GM19239 (cell line): ENCODE measurements at places on chromosomes 4 and X.

DNA sequence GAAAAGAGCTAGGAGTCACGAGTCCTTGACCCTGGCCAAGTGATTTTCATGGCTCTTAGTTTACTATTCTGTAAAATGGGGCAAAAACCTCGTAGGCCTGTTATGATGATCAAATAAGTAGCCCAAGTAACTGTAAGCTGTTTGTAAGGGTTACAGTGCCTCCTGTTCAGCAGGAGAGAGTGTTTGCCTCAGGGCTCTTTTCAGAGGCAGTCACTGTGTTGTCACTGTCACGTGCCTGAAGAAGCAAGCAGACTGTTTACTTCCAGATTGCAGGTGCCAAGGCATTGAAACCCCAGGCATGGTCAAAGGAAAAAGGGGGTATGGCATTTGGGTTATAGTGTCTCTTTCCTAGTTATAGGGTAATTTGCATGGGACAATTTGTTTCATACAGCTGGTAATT lies 4.5 kb downstream of the RAB39B start:
- no peak for DNase-seq

DNA sequence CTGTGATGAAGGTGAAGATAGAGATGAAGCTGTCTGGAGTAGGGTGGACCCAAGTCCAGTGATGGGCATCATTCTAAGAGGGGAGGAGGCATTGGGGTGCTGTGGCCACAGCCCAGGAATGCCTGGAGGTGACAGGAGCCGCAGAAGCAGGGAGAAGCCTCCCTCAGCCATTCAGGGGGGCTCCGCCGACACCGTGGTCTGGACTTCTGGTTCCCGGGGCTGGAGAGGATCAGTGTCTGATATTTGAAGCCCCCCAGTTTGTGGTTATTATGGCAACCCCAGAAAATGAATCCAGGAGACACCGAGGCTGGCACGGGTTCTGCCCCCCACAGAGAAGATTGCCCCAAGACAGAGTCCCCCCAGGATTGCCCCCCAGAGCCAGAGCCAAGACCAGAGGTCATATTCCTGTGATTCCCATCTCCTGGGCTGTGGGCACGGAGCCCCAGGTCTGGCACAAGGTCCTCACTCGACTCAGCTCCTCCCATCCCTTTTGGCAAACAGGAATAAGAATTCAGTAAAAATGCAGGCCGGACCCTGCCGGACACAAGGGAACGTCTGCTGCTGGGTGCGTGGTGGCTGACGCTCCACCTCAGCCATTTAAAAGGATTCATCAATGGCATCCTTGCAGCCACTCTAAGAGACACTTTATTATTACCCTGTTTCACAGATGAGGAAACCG lies 116.6 kb downstream of the CPZ start:
- DNase-seq: no peak

GRCh38 chr4:2937986-2938385 lies 25.2 kb downstream of the NOP14 start:
- no peak for DNase-seq

DNA sequence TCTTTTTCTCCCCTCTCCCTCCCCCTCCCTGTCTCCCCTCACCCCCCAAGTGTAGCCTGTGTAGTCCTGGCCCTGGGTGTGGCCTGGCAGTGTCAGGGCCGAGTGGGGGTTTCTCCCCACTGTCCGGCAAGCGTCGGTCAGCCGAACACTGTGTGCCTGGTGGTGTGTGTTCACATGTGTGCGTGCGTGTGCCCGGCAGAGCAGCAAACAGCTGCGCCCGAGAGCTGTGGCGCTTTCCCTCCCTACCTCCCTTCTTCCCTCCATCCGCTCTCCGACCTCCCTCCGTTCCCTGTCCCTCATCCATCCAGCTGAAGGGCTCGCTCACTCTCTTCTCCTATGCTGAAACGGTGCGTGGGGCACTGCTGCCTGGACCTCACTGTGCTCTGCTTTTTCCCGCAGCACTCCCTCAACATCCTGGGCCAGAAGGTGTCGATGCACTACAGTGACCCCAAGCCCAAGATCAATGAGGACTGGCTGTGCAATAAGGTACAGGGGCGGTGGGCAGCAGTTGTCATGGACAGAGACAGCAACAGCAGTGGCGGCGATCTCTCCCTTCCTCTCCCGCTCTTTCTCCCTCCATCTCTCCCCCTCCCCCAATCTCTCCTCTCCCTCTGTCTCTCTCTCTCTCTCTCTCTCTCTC lies 17.4 kb upstream of the UBA1 start:
- no peak for DNase-seq

DNA sequence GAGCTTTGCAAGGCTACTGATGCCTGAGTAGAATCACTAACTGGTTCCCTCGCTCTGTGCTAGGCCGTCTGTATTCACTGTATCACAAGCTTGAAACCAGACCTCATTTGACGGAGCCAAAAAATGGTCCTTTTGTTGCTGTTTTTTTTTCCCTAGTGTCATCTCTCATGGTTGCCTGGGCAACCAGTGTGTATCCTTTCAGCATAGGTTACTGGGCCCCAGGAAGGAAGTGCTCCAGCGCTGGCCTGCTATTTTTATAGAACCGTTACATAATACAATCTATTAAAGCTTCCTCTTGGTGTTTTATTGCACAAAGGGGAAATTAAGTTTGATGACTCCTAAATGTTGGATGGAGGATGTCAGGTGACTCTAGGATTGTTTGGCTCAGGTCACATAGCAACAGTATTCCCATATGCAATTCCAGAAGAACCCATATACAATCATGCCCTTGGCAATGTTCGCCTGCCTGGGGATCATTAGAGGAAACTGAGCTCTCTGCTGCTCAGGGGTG lies 220.4 kb downstream of the SPRY1 start:
- DNase-seq: no peak

- DNase-seq: no peak
Observed at GRCh38 chr4:107546638-107547037, 173.4 kb downstream of the PAPSS1 start.

- DNase-seq: no peak
Observed at GRCh38 chrX:10054396-10054795, 87.2 kb downstream of the CLDN34 start.

DNA sequence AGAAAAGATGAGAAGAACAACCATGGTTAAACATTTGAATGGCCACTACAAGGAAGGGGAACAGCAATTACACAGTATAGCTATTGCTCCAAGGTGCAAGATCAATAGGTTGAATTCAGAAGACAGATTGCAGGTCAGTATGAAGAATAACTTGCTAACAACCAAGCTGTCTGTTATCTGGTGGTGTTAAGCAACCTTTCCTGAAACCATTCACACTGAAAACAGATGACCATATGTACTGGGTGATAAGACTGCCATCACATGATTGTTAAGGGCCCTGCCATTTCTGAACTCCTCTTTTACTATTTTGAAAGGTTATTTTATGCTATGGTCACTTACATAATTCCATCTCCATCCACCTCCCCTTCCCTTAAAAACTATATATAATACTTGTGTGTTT lies 6.8 kb downstream of the GABRA3 start:
- DNase-seq: no peak

DNA sequence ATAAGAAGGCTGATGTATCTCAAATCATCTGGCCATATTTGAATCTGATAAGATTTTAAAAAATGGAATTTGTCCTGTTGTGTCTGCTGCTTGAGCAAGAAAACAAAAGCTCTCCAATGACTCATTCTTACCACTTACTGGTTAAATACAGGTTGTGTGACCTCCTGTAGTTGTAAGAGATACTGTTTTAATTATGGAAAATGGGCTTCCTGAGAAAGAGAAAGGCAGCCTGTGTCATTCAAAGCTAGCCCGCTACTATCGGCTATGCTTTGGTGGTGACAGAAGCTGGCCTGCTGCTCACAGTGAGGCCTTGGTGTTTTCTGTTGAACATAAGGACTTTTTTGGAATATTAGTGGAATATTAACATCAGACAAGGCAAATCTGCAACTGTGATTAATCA lies 1722.1 kb upstream of the PCDH10 start:
- no peak for DNase-seq
